ENCODE measurements at places on chromosomes 2 and 18.

GRCh38 chr2:77086051-77086450 is 436.1 kb downstream of the LRRTM4 start:
- no peak for DNase-seq

DNA sequence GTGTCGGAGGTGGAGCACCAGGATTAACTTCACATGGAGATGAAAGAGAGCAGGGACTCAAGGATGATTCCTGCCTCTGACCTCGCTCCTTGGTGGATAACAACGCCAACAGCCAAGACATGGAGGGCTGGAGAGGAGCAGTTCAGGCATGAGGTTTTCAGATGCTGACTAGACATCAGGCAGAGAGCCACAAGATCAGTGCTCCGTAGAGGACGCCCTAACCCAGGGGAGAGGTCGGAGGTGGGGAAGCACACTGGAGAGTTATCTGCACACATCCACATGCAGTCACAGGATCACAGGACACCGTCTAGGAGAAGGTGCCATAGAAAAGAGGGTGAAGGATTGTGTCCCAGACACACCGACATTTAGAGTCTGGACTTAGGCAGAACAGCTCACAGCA is 344.3 kb downstream of the EIPR1 start:
- DNase-seq, result no peak

- DNase-seq, result no peak
Measured at GRCh38 chr2:187461294-187462261, 13.5 kb upstream of the CALCRL start.

DNA sequence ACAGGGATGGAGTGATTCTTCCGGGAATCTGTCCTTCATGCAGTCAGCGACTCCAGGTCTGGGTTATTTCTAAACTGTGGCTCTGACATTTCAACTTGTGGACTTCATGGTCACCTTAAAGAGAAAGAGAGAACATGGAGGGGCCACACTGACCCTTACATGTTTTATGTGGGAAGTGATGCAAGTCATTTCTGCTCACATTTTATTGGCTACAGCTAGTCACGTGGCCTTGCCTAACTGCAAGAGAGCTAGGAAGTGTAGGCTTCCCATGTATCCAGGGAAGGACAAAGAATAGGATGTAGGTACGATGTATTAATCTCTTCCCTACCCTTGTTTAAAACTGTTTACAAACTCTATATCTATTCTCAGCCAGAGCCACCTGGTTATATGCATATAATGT is 30.3 kb upstream of the AFTPH start:
- no peak for DNase-seq

GRCh38 chr18:42155024-42155423 is 200.0 kb downstream of the PIK3C3 start:
- DNase-seq, result no peak

DNA sequence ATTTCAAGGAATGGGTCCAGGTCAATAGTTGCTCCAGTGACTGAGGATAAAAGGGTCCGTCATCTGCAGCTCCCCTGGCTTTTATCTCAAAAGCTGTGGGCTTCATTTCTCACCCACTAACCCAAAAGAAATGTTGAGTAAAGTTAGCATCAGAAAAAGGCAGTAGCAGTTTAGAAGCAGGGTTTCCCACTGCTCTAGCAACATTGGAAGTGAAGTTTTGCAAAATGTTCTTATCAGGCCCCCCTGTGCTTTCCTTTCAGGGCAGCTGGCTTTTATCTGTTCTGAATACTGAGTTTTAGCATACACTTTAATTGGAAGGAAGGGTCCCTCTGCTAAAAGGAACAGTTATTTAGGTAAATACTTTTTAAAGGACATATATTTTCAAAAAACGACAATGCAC is 296.2 kb upstream of the RAB12 start:
- DNase-seq, result no peak

GRCh38 chr2:55550368-55551102 is 31.0 kb downstream of the CFAP36 start:
- no peak for DNase-seq

- DNase-seq, result no peak
Measured at GRCh38 chr2:54353216-54353615, 97.2 kb upstream of the TSPYL6 start.

GRCh38 chr2:190571686-190572085 is 37.2 kb upstream of the NEMP2 start:
- DNase-seq, result no peak

- DNase-seq, result no peak
Measured at GRCh38 chr2:120797421-120798221, 62.0 kb downstream of the GLI2 start.

Measured in HT-29 (cell line).